DMS79 treated with DMSO at 0.1 percent for 48 hours (cell line): ENCODE measurements at places on chromosomes 3 and 15.

- no peak for DNase-seq
Measured at GRCh38 chr3:144109944-144110343, 138.3 kb downstream of the DIPK2A start.

GRCh38 chr3:145022447-145022846 lies 1050.8 kb downstream of the DIPK2A start:
- no peak for DNase-seq

DNA sequence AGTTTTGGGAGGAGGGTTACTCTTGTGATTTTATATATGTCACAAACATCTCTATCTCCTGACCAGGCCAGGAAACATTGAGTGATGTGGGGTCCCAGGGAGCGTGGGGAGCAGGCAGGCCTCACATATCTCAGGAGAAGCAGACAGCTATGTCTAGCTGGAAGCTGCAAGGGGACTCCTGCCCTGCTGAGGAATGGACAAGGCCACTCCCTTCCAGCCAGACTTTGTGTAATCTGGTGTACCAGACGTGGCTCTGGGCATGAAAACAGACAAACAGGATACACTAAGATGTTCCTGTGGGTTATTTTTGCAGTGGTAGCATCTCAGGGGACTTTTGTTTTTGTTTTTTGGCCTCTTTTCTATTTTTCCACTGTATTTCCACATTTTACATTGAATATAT lies 23.2 kb downstream of the CYP8B1 start:
- DNase-seq: no peak

GRCh38 chr3:78025916-78026315 lies 986.0 kb downstream of the ROBO2 start:
- no peak for DNase-seq

GRCh38 chr3:145088917-145089316 lies 1072.1 kb downstream of the PLOD2 start:
- no peak for DNase-seq

DNA sequence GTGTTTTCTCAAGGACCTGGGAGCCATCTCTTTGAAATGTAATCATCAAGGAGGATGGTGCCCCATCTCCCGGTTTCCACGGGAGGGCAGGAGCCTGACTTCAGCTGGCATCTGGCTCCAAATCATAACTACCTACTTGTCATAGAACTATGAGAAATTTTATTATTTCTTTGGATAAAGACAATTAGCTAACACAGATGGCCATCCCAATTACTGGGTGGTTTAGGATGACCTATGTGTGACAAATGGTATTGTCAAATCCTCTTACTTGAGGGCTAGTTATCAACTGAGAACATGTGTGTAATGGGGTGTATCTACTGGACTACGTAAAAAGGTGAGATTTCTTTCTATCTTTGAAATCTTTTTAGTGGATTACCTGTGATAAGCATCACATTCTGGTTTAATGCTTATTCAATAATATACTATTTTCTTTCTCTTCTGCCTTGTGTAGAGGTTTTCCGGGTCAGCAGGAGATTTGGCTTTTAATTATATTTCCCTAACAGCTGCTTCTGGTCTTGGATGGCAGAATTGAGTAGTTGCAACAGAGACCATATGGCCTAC lies 15.3 kb upstream of the PARP14 start:
- DNase-seq: no peak

GRCh38 chr15:100438570-100438969 lies 90.2 kb downstream of the CERS3 start:
- DNase-seq: peak; percentile 27

DNA sequence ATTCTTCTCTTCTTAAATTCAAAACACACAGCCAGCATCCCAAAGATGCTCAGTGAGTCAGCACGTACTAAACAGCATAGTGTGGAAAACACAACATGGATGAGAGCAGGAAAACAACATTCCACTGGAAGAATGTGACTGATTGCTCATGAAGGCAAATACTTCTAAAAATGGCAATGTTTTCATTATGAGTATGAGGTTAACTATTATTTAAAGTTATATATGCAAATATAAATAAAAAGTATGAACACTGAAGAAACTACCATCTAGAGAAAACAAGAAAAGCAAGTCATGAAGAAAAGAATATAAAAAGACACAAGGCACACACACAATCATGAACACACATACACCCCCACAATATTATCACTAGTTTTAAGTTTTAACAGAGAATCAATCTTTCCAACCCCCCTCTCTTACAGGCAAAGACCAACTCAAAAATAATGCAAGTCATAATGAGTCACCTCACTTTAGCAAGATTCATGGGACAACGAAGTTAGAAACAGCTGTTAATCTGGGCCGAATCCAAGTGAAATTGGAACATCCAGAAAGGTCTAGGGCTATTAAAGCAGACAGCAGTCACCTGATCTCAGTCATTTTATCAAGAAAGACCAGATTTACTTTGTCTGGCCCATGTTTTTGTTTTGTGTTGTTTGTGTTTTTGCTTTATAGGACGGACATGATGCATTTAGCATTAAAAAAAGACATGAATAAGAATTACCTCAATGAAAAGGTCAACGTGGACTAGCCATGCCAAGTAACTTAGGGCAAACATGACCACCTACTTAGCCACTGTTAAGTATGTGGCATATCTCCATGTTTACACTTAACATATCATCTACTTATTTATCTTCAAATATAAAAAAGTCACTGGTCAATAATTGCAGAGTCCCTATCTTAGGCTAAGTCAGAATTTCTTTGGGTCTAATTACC lies 18.1 kb downstream of the GBE1 start:
- DNase-seq: no peak

GRCh38 chr3:31853580-31853979 lies 127.5 kb downstream of the OSBPL10 start:
- no peak for DNase-seq

GRCh38 chr15:90001683-90002427 lies 731 bp downstream of the ZNF710 start:
- peak; percentile 24 for DNase-seq

DNA sequence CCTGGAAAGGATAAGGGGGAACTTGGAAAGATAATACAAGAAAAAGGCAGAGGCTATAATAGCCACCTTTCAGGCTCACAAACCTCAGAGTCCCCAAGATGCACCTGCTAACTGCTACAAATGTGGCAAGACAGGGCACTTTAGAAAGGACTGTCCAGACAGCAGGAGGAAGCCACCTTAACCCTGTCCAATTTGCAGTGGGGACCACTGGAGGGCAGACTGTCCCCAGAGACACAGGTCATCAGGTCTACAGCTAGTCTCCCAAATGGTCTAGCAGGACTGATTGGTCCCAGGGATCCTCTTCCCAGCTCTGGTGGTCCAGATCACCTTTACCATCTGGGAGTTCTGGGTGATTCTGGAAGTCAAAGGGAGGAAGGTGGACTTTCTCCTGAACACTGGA lies 882.5 kb upstream of the GBE1 start:
- DNase-seq: no peak

GRCh38 chr3:126321490-126321889 lies 35.7 kb downstream of the KLF15 start:
- no peak for DNase-seq

GRCh38 chr3:175890066-175890465 lies 1030.9 kb downstream of the NAALADL2 start:
- no peak for DNase-seq

DNA sequence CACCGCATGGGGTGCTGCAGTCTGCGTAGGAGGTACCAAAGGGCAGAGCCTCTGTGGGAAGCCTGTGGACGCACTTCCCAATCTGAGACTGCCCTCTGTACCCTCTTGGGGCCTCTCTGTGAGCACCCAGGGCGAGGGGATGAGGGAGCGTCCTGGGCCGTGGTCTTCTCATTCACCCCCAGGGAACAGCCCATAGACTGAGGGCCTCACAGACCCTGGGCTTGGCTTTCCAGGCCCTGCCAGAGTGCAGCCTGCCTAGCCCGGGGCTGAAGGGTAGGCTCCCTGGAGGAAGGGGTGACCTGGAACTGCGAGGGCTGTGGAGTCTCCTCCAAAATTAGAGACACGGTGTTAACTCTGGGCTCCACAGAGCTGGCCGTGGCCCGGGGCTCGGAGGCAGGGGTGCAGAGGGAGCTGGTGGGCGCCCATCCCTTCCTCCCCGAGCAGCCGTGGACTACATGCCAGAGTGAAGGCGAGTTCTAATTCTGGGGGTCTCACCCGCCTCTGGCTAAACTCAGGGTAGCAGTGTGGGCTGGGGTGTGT lies 468 bp upstream of the SPTBN5 start:
- no peak for DNase-seq

- no peak for DNase-seq
Measured at GRCh38 chr3:43867436-43868072, 176.8 kb downstream of the ABHD5 start.

DNA sequence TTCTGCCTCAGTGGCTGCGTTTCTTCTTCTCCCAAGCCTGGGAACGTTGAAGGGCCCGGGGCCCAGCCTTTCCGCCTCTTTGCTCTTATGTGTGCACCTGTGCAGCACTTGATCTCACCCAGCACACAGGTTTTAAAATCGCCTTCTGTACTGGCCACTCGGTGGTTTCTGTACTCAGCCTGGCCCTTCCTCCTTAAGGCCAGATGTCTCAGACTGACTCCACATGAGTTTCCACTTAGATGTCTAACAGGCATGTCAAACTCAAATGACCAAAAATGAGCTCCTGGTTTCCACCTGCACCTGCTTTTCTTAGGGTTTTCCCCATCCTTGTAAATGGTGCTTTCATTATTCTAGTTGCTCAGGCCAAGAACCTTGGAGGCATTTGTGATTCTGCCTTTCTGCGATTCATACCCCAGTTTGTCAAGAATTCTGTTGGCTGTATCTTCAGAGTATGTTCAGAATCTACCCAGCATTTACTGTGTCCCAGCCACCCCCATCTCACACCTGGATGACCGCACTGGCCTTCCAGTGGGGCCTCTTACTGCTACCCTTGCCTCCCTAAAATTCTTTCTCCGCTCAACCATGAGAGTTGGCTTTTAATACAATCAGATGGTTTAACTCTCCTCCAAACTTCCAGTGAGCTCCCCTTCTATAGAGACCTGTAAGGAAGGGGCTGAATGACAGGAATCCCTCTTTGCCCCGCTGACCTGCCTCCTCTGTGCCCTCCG lies 2.2 kb upstream of the TRAK1 start:
- DNase-seq: peak; percentile 59

- no peak for DNase-seq
Measured at GRCh38 chr15:77541421-77542181, 91.1 kb downstream of the LINGO1 start.

GRCh38 chr3:53696401-53697172 lies 149.6 kb downstream of the CHDH start:
- DNase-seq: no peak

DNA sequence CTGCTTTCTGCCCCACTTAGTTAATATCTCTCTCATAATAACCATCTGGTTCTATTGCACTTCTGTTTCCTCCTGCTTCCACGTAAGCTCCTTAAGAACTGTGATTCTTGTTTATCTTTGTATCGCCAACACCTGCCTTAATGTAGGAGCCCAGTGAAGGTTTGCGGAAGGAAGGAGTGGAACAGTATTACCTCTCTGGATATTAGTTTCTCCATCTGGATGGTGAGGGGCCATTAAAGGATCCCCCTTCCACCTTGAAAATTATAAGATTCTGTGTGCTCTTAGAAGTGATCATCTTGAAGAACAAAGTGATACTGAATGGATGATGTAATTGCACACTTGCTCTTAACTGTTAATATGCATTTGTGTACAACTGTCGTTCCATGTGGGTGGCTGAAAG lies 2.2 kb downstream of the CHRNA5 start:
- DNase-seq: peak; percentile 35

DNA sequence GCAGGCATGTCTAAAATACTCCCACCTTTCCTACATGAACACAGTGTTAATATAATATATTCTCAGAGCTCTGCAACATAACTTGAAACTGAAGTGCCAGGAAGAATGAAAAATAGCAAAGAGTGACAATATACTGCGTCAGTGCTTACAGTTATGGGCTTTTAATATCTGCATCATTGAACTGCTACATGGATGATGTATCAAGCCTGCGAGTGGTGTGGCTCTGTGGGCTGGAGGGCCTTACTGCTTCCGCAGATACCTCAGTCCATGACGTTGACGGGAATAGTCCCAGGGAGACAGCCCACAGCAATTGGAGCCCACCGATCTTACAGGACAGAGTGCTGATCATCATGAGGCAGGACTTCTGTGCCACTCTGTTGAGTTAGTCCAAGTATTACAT lies 727.0 kb downstream of the NR2F2 start:
- no peak for DNase-seq

- DNase-seq: no peak
Measured at GRCh38 chr3:71128961-71129360, 454.6 kb downstream of the FOXP1 start.

- no peak for DNase-seq
Measured at GRCh38 chr3:191781044-191781443, 320.1 kb downstream of the PYDC2 start.

GRCh38 chr15:63020759-63021430 lies 21.7 kb upstream of the TPM1 start:
- DNase-seq: no peak

DNA sequence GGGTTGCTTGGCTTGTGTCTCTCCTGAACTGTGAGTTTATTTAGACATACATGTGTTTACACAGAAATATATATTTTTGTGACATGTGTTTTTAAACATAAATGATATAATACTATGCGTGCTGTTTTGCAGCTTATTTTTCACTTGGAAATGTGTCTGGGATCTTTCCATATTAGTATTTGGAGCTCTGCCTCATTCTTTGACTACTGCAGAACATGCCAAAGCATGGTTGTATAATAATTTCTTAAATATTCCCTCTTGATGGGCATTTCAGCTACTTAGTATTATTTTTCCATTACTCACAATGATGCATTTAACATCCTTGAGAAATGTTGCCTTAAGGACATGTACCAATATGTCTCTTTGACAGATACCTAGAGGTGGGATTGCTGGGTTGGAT lies 19.5 kb downstream of the ANAPC13 start:
- no peak for DNase-seq

GRCh38 chr3:134406331-134407238 lies 32.3 kb upstream of the AMOTL2 start:
- peak; percentile 84 for DNase-seq

DNA sequence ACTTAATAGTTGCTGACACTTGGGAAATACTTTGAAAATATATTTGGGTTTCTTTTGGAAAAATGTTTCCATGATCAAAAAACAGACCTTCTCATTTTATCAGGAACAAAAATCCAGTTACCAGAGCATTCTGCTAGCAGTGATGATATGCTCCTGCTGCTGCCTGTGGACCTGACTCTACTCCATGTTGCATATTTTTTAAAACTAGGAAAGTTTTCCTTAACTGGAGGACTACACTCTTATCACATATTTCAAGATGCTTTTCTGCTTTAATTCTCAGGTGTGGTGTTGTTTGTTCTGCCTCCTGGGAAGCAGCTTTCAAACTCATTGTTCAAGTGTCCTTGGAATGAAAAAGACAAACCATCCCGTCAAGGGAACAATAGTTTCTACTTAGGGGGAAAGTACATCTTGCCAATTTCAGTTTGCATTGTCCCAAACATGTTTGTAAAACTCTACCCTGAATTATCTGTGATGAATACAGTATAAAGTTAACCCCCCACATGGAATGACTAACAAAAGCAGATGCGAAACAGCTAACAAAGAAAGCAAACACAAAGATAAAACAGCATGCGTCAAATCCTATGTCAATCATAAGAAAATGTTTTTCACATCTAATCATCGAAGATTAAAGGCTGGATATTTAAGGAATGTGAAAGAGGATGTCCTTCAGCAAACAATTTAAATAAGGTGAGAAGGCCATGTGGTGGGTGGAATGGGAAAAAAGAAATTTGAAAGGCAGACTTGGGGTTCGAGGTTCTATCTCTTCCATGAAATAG lies 40.1 kb upstream of the PSMD6 start:
- no peak for DNase-seq

- no peak for DNase-seq
Measured at GRCh38 chr3:12495749-12496452, 11.6 kb downstream of the TSEN2 start.
